NCI-H146 (cell line): ENCODE measurements at places on chromosomes 16 and 17.

DNA sequence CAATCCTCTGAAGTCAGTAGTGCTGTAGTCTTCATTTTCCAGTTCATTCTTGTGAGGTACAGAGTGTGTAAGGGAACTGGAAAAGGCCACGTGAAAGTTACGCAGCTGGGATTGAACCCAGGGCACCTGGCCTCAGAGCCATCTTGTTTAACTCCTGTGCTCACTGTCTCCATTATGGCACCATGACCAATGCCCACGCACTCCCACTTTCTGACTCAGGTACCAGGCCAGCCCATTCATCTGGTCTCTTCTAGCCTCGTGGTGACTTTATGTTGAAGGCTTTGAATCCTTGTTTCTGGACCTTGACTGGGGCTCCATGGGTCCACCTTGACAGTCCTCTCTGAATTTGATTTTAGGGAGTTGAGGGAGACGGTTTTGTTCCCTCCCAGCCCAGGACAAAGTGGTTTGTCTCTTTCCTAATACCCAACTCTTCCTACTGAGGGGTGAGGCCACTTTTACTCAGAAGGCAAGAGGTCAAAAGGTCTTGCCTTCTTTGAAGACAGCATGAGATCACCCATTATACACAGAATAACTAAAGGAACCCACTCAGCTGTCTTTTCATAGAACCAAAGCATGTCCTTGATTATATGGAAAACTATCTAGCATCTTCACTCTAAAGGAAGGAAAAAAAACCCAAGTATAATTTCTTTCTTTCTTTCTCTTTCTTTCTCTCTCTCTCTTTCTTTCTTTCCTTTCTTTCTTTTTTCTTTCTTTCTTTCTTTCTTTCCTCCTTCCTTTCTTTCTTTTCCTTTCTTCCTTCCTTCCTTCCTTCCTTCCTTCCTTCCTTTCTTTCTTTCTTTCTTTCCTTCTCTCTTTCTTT lies 50.0 kb downstream of the OTOA start:
- DNase-seq: no peak

DNA sequence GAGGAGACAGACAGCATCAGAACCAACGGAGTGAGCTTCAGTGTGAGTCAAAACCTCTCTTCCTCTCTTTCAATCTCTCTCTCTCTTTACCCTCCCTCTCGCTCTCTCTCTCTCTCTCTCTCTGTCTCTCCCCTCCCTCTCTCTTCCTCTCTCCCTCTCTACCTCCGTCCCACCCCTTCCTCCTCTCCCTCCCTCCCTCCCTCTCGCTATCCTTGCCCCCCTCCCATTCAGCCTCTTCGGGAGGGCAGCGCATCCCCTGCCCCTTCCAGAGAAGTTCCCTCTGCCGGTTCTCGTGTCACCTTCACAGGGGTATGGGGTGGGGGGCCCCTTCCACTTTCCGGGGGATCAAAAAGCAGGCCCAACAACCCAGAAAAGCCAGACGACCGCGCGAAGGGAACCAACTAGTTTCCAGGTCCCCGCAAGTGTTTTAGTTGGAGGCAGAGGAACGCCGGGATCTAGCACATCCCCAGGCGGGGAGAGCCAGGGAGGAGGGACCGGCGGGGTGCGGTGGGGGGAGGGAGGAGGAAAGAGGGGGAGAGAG lies 28.9 kb upstream of the RBFOX1 start:
- DNase-seq: no peak

- DNase-seq: no peak
These were observed 8.9 kb downstream of the TLE7 start for GRCh38 chr16:71432906-71433305.

DNA sequence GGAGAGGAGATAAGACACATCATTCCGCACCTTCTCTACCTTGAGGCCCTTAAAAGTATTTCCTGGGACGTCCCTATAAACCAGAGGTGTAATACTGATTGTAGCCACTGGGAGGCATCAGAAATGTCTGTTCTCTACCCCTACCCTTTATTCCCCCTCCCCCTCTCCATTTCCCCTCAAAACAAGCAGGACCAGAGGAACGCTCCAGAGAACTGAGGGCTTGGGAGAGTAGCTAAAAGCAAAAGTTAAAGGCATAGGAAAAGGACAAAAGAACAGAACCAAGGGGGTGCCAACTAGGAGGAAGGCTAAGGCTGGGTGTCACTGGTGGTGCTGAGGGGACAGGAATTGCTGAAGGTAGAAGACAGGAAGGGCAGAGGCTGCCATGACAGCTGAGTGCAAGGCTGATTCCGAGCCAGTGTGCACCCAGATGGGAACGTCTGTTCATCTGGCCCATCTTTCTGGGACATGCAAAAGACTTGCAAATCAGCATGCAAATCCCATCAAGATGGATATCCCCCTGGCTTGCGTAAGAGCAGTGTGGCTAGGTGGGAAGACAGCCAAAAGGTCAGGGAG lies 6.7 kb downstream of the CAMTA2 start:
- peak; percentile 57 for DNase-seq

GRCh38 chr16:78386557-78387324 lies 287.3 kb downstream of the WWOX start:
- no peak for DNase-seq

DNA sequence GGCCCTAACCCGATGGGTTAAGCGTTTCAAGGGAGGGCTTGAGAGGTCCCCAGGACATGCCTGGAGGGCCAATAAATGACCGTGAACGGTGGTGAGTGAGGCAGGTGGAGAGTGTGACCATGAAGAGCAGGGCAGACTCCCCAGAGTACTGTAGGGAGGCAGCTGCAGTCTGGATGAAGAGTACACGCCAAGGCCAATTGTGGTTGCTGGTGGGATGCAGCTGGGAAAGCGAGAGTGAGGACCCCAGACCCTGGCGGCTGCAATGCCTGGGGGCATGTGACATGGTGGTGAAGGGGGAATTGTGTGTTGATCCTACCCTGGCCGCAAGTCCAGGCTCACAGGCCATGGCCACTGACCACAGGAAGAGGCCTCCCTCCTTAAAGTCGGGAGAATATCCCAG lies 62.9 kb downstream of the TMEM235 start:
- no peak for DNase-seq

- no peak for DNase-seq
These were observed 236.6 kb upstream of the NLRP1 start for GRCh38 chr17:5820721-5821456.

DNA sequence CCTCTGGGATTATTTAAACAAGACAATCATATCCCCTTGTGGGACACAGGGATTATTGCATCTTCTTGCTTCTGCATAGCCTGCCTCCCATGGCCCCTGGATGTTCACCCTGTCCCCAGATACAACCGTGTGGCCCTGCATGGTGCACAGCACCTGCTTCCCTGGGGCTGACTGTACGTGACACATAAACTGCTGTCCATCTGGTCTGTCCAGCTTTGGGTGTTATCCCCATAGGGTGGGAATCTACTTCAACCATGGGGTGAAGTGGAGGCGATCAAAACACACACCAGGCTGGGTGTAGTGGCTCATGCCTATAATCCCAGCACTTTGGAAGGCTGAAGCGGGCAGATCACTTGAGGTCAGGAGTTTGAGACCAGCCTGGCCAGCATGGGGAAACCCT lies 138.8 kb downstream of the XYLT1 start:
- DNase-seq: no peak

DNA sequence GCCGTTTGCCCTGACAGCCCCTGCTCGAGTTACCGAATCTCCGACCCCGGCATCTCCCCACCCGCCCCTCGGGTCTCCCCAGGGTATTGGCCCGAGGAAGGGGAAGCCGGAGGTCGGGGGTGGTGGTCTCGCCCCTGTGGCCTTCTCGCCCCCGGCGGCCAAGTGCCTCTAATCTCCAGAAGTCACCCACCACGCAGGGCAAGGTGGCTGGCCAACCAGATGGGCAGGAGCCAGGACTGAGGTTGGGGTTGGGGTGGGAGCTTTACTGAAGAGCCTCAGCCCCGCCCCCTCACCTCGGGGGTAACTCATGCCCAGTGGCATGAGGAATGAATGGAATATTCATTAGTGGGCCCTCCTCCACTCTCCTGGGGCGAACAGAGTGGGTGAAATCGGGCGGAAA lies 637 bp downstream of the DHRS11 start:
- DNase-seq: peak; percentile 50

DNA sequence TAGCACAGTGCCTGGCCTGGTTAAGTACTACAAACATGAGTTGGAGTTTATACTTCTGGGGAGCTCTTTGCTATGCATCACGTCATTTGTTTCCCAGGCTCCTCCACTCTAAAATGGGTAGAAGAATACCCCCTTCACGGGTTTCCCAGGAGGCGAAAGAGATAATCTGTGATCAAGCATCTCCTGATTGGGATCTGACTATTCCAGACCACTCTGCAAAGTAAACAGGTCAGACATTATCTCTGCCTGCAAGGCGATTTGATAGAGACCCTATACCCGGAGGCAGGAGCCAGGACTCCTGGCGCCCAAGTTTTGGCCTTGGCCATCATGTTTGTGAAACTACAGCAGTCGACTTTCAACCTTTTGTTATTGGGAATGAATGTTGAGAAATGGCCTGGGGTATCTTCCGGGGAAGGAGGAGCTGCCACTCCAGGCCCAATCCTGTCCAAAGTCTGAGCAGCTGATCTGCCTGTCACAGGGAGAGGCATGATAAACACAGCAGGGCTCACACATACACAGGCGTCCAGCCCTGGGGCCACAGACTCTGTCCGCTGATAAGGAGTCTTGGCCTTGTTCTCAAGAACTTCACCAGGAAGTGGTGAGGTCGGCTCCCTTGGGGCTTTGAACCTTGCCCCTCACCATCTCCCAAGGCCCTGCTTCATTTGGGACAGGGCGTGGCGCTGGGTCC lies 199.9 kb downstream of the MAF start:
- no peak for DNase-seq

- no peak for DNase-seq
These were observed 105.5 kb downstream of the MYO1D start for GRCh38 chr17:32771396-32771795.

DNA sequence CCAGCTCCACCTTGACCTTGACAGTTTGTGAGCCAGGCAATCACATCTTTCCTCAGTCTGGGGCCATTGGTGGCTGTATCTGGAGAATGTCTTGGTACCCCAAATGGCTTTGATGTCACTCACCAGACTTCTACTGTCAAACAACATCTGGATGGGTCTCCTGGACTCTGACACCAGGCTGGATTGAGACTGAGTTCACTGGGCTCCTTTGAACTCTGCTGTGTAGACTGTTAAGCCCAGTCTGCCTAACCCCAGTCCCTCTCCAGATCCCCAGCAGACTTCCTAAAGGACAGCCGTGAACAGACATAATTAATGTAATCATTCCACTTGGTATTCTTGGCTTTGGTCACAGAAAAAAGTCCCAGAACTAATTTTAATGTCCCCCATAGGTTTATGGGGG lies 84.1 kb upstream of the KIFC3 start:
- DNase-seq: no peak

DNA sequence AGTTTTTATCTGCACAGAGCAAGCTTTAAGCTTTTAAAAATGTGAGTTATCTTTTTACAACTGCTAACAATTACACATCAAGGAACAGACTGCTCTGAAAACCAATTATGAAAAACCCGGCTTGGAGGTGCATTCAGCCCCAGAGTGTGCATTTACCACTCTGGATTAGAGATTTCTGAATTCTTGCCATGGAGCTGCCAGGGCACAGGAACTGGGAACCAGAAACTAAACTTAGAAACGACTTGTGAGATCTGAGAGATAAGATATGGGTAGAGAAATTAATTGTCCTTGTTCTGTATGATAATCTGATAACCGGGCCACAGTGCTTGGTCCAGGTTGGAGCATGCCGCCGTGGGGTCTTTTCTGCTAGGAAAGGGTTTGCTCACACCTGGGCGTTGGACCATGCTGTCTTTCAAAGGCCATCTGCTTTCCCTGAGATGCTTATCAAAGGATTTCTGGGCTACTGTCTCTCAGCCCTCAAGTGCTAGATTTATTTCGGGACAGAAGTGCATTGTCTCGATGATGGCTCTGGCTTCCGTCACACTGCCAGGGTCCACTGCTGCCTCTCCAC lies 210.0 kb downstream of the MAF start:
- no peak for DNase-seq

- no peak for DNase-seq
These were observed 35.1 kb upstream of the IL21R start for GRCh38 chr16:27366687-27367460.

- no peak for DNase-seq
These were observed 20.9 kb downstream of the ITGB3 start for GRCh38 chr17:47274319-47275069.

DNA sequence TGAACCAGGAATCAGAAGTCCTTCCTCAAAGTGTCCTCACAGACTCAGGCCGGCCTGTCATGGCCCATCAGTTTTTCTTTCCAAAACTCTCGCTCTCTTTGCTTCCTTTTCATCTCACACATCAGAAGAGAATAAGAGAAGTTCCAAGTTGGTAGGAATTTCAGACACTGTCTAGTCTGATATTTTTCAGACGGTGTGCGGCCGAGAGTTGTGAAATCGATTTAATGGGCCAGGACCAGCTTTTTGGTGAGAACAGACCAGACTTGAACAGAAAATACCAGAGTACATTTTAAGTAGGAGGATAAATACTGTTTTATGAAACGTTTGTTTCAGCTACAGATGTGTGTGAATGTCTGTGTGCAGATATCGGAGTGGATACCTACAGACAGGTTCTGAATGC lies 24.8 kb upstream of the RCVRN start:
- no peak for DNase-seq

DNA sequence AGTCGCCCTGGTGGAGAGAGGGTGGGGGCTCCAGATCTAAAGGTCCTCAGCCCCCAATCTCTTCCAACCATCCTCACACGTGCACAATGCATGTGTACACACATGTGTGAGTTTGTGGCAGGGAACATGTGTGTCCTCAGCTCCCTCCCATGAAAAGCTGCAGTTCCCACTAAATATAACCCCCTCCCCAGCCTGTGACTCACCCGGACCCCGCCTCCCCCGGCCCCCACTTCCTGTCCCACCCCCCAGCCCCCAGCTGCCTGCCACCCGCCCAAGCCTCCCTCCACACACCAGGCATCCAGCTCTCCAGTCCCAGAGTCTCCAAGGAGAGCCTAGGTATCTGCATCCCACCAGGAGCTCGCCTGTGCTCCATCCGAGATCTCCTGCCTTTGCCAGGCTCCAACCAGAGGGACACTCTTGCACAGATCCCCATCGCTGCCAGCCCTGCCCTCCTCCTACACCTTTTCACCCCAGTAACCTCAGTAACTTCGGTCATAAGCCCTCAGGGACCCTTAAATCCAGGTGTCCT lies 3.9 kb downstream of the DLG4 start:
- DNase-seq: no peak

GRCh38 chr16:11604783-11605563 lies 18.3 kb upstream of the LITAF start:
- DNase-seq: no peak

DNA sequence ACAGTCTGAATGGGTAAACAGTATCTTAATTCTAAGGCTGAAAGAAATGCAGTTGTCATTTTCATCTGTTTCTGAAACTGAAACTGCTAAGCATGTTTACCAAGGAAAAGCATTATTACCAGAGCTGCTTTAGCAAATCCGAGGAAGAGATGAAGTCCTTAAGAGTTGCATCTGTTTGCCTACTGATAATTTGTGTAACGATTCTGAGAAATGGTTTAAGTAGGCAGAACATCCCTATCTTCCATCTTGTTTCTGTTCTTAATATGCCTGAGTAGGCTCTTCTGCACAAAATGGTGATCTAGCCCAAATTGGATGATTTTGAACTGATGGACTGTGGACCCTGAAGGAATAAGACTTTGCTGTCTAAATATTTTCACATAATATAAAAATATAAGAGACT lies 34.9 kb downstream of the NUP93 start:
- DNase-seq: no peak
